Activated CD8-positive, alpha-beta memory T cell treated with anti-CD3 and anti-CD28 coated beads for 1 hour (primary cell): ENCODE measurements at places on chromosomes 11 and 22.

GRCh38 chr11:96242191-96242847, 100.7 kb downstream of the MAML2 start:
- no peak for DNase-seq

GRCh38 chr22:23302171-23303002, 122.1 kb downstream of the BCR start:
- DNase-seq: no peak

GRCh38 chr11:44096360-44097185, 1.1 kb downstream of the EXT2 start:
- no peak for DNase-seq

- DNase-seq: peak; percentile 46
These were observed at the start of gene TCIRG1 for GRCh38 chr11:68038718-68039525. TSS of gene TCIRG1 (plus strand) at chr11:68039025. CDS start at chr11:68041272, 2,247 bp downstream.

GRCh38 chr11:88280673-88281316, 56.7 kb downstream of the CTSC start:
- DNase-seq: no peak

GRCh38 chr11:2088284-2088683, 50.9 kb downstream of the IGF2 start:
- DNase-seq: no peak

DNA sequence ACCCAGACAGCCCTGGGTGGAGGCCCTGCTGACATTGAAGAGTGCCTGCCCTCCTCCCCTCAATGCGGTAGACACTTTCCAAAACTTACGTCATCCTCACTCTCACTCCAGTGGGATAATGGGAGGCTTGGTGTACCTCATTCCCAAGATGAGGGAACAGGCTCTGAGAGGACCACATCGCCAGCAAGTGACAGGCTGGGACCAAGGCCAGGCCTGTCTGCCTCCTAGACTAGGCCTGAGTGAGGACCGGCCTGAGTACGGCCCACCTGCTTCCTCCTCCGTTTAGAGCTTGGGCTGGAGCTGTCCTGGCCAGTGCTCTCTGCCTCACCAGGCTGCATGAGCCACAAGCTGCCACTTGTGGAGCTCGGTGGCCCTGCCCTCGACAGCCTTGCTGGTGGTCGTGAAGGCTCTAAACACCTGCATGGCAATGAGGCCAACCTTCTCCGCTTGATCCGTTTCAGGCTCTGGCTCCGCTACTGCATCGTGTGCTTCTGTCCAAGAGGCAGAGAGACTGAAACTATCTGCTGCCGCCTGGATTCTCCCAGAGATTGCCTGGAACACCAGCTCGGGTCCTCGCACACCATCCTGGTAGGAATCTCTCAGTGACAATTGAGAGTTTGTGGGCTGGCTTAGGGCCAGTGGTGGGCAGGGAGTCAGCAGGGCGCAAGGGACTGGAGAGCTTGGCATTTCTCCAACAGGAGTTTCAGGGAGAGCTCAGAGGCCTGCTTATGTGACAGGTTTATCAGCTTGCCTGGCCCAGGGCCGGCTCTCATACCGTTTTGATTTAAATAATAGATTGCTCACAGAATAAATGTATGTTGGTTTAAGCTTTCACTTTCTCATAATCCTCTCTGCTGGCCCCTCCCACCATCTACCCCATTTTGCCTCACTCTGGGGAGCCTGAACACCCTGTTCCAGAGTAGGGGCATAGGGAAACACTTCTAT, 9.4 kb downstream of the LRRC75B start:
- DNase-seq: no peak

DNA sequence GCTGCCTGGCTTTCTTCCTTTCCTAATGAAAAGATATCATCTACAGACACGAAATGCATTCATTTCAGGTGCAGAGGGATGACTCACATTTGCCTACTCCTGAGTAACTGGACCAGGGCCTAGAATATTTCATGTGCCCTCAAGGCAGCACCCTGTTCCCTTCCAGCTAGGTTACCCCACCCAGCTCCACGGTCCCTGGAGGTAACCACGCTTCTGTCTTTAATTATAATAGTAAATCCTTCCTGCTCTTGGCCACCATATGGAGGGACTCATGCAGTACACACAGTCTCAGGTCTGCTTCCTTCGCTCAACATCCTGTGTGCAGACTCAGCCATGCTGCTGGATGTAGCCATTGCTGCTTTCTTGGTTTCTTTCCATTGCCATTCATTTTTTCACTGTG, 22.3 kb downstream of the DHCR7 start:
- DNase-seq: no peak

- DNase-seq: no peak
These were observed 33.9 kb downstream of the PRDM11 start for GRCh38 chr11:45180179-45180847.

DNA sequence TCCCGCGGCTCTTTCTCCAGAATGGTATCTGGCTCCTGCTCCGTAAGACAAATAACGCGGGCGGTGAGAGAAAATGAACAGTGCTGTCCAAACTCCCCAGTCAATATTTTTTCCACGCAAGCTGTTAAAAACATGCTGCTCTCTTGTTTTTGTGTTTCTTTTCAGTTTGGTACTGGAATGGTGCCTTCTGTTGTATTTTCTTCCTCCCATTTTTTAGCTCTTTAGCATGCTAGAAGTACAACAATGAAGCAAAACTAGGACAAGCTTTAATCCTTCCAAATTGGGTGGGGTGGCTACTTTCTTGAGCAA, 599 bp upstream of the PPP2R1B start:
- DNase-seq: no peak

DNA sequence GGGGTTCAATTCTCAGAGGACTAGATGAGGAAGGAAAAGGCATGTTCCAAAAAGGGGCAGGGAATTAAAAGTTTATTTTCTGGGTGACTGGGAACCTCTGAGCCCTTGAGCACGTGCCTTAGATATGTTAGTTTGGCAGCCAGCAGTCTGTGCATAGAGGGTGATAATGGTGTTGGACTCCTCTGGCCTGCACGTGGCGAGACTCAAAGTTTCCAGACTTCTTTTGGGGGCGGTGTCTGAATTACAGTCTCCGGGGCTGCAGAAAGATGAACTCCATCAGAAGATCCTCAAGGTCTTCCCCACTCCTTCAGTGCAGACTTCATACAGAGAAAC, 861 bp upstream of the ZNRF3 start:
- DNase-seq: no peak

DNA sequence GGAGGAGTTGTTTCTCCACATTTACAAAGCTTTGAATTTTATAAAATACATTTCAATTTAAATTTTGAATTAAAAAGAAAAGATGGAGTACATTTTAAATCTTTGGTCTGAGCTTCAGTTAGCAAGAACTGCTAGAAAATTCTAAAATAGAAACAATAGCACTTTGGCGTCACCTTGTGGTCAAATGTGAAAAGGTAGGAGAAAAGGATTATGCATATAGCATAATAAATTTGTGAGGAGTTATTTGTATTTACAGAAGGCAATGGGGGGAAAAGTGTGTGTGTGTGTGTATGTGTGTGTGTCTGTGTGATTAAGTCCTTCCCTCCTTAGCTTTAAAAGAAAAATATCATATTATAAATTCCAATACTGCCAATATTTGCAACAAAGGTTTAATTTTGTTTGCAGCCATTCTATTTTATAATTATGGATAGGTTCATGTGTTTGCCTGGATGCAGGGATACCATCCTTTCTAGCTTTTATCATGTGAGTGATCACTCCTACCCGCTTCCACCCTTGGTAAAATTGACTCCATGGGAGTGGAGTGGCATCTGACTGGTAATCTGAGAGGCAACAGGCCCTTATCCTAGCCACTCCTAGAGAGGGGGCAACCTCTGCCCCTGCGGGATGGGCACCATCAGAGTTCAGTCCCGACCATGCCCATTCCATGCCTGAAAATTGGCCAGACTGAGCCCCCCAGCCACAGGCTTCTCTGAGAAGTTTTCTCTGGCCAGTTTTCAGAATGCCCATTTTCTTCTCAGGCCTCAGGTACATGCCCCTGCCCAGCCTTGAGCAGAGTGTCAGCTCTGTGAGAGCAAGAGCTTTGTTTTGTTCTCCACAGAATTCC, 13.6 kb upstream of the LGR4 start:
- no peak for DNase-seq

- peak; percentile 58 for DNase-seq
These were observed at the start of gene GDPD5 for GRCh38 chr11:75525433-75526191. TSS of gene GDPD5 (minus strand) at chr11:75525941. CDS start at chr11:75477735, 48,206 bp downstream.

GRCh38 chr11:120698918-120699317, 187.4 kb downstream of the GRIK4 start:
- no peak for DNase-seq

DNA sequence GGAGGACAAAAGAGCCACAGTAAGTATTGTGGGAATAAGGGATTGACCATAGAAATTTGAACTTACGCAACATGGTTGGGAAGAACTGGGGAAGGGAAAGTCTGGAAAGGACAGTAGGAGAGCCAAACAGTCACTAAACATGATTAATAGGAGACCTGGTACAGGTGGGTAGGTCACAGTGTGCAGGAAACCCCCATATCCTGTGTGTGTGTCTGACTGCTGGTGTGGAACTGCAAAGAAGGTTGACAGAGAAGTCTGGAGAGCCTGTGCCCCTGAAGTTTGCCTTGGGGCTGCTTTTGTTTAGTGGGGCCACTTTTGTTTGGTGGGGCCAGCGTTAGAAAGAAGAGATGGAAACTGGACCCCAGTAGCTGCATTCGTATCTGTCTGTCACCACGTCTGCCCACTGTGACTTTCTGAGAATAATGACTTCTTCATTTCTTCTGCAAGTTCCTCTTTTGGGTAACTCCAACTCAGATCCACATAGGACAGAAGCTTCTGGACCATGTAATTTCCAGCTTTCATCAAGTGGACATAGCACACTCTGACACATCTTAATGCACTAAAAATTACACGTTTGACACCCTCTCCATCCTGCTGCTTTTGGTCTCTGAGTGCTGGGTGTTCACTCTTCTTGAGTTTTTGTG, 126.8 kb upstream of the RAG2 start:
- DNase-seq: no peak

DNA sequence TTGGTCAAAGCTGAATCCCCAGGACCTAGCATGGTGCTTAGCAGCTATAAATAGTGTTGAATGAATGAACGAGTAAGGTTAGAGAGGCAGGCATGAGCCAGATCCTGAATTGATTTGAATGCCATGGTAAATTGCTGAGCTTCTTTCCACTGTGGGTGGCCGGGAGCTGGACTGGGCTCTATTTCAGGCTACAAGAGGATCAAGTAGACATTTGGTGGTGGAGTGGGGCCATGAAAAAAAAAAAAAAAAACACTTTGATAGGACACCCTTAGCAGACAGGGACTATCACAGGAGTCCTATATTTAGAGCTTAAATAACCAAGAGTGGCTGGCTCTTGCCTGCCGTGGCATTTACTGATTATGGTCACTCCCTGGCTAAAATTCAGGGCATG, 77.6 kb downstream of the MIAT start:
- no peak for DNase-seq

GRCh38 chr11:886568-886967, 24.0 kb downstream of the CHID1 start:
- no peak for DNase-seq

DNA sequence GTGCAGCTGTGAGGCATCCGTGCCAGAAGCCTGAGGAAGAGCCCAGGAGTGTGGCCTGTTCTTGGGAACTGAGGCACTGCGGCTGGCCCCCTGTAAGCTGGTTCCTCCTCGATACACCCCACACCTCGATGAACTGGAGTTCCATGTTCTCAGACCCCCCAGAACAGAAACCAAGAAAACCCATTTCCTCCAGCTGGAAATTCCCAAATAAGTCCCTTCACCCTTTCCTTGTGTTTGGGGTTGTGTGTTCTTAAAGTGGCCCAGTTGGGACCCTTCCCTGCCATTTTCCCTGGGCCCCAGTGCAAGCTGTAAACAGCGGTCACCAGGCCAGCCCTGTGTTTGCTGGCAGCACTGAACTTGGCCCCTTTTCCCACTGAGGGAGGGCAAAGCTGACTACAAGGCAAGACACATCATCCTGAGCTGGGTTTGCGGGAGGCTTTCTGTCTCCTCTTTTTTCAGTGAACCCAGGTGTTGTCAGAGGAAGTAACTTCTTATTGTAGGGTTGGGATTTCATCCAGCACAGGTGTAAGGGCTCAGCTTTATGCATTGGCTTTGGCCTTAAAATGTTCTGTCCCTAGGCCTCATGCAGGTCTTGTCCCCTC, 60.1 kb upstream of the MPEG1 start:
- DNase-seq: no peak

- DNase-seq: no peak
These were observed 53.5 kb downstream of the PRR5L start for GRCh38 chr11:36349351-36350136.

DNA sequence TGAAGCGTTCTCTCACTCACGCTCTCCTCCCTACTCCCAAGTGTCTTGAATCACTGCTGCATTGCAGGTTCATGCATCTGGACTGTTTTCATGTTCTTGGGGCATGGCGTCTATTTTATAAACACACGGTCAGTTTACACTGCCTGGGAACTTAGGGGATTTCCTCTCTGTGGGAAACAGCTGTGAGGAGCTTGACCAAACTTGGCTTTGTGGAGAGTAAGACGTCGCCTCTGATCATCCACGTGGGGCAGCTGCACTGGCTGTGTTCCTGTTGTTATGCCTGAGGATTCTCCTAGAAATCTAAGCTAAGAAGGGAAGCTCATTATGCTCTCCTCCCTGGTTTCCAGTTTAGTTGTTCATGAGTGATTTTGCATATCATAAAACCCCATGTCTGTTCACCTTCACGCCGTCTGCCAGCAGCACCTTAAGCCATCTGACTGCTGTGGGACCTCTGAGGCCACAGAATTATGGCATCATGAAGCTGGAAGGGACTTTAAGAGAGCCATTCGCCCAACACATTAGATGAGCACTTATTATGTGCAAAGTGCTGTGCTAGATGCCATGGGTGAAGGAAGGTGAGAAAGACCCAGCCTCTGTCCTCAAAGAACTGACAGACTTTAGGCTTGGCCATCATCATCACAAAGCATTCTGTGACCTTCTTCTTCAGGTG, 38.8 kb upstream of the POU2AF1 start:
- no peak for DNase-seq

DNA sequence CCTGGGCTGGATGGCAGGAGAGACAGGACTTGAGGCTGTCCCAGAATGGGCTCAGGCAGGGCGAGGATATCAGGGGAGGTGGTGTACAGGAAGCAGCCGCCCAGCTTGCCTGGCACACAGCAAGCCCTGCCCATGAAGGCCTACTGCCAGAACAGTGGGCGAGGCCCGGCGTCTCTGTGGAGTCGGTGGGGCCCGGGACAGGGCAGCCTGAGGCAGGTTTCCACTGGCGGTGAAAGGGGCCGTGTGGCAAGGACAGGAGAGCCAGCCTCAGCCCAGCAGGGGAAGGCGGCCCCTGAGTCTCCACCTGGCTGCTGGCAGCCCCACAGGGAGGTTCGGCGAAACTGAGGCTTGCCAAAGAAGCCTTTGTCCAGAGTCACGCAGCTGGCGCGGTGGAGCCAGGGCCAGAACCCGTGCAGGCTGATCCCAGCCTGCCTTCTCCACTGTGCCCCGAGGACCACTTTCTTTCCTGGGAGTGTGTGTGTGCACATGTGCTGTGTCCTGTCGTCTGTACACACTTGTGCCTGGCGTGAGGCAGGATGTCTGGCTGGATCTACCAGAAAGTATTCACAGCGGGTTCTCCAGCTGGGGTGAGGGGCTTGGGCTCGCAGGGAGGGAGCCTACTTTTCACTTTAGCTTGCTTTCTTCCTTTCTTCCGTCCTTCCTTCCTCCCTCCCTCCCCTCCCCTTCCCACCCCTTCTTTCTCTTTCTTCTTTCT, 1.2 kb downstream of the TSPO start:
- peak; percentile 42 for DNase-seq

GRCh38 chr11:61973476-61974162, 6.2 kb upstream of the FTH1 start:
- DNase-seq: no peak
